ENCODE measurements at places on chromosomes 2 and 18. TPM values are rescaled to one million over a fixed set of nuclear protein-coding genes. Genes with fewer than 3 reads are reported as not detected.

CAPN14 gene
- 0.47 TPM for total RNA-seq

CAVIN2 gene
- total RNA-seq: 0.80 TPM

GRCh38 chr2:216405588-216405987, 6.7 kb upstream of the SMARCAL1 start:
- no peak for DNase-seq

GRCh38 chr2:206700156-206700555, 18.0 kb downstream of the DYTN start:
- no peak for DNase-seq

- no peak for DNase-seq
Observed at GRCh38 chr18:77248873-77249568, 627 bp upstream of the GALR1 start.

- DNase-seq: no peak
Observed at GRCh38 chr2:5472673-5473072, 219.5 kb upstream of the SOX11 start.

- DNase-seq: no peak
Observed at GRCh38 chr18:3982541-3982940, 472.6 kb downstream of the DLGAP1 start.

DNA sequence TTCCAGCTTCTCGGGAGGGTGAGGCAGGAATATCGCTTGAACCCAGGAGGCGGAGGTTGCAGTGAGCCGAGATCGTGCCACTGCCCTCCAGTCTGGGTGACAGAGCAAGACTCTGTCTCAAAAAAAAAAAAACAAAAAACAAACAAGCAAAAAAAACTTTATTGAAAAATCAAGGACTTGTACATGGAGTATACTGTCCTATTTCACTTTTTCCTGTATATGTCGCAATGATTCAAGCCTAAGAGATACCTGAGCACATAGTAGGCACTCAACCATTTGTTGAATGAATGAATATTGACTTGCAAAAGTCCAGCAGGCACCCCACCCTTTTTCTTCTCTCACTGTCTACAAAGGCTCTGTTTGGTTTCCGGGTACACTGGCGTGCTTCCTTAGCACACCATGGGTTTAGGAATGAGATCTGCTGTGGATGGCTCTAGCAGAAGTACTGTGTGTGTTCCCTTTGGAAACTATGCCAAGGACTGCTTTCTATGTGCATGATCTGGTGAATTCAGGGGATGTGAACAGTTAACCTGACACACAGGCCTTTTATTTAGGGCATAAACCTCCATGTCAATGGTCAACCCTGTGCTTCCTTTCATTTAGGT, 6.1 kb downstream of the APCDD1 start:
- DNase-seq: no peak

DNA sequence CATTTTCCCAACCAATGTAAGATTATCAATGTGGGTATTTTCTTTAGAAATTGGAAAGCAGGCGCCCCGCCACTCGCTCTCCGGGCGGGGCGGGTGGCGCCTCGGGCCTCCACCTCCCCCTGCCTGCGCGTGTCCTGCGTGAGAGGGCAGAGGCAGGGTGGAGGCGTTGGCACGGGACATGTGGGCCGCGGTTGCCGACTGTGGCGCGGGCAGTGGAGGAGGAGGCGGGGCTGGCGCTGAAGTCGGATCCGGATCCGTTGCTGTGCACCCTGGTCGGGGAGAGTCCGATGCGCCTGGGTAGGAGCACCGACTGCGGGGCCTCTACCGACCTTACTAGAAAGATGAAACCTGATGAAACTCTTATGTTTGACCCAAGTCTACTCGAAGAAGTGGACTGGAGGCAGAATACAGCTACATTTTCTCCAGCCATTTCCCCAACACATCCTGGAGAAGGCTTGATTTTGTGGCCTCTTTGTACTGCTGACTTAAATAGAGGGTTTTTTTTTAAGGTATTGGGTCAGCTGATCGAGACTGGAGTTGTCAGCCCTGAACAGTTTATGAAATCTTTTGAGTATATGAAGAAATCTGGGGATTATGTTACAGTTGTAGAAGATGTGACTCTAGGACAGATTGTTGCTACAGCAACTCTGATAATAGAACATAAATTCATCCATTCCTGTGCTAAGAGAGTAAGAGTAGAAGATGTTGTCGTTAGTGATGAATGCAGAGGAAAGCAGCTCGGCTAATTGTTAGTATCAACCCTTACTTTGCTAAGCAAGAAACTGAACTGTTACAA, 37.9 kb downstream of the PMS1 start:
- no peak for DNase-seq

- DNase-seq: no peak
Observed at GRCh38 chr2:36336321-36336720, 19.3 kb upstream of the CRIM1 start.

DNA sequence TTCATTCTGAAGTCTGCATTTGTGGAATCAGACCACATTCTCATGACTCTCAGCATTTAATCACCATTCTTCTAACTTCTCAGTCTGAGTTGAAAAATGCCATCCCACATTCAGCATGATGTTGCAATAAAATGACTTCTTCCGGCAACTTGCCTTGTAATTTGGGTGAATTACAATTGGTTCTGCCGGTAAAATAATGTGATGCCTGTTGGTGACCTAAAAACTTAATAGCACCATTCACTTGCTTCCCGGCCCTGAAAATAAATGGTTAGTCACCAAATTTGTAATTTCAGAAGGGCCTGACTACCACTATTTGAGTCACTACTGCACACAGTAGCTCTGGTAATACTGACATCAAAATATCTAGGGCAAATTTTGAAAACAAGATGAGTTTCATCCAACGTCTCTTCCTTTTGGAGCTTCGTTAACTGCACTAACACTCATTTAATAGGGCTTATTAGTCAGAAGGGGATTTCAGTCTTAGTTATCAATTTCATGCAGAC, 637.1 kb upstream of the CHAC2 start:
- DNase-seq: no peak

SH3RF3 gene
- total RNA-seq: 2.5 TPM

DNA sequence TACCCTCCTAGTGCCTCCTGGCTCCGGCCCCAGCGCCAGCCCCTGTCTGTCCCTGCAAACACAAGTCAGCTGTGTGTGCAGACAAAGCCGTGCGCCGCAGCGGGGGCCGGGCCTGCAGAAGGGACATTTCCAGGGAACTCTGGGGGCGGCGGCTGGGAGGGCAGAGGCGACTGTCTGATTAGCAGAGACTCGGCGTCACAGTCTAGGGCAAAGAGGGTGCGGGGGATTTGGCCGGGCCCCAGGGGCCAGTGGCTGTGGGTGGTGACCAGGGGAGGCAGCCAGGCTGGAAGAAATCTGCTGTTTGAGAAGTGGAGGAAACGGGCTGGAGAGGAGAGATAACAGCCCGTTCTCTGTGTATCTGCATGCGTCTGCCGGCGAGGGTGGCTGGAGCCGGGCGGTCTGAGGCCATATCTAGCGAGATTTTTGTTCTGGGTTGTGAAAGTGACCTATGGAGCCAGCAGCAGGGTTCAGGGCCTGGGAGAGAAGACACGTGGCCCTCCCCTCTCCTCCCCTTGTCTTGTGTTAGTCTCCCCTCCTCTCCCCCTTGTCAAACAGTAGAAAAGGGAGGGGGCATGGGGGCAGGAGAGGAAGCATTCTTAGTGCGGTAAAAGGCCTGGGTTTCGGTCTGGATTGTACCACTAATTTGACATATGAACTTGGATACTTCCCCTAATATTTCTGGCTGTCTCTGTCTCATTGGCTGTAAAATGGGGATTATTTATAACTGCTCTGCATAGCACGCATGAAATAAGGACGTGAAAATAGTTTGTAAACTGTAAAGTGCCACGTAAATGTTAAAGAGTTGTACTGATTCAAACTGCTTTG, 169.4 kb downstream of the SMAD7 start:
- DNase-seq: peak; percentile 44

DNA sequence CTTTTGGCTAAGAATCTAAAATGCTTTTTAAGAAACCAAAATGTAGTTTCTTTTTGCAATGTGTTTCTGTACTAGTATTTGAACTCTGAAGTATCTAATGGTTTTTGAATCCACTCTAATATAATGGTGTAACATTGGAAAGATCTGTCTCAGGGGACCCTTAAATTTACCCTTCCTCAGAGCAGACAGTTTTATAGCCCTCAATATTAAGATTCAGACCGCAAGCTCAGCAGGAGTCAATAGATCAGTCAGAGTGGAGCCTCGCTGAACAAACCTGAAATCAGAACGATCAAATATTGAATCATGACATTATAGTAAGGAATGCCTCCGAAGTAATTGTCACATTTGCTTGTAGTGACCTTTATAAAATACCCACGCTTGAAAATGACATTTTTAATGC, 18.3 kb downstream of the SGPP2 start:
- DNase-seq: no peak

- no peak for DNase-seq
Observed at GRCh38 chr2:23355001-23355400, 30.0 kb upstream of the KLHL29 start.

- DNase-seq: no peak
Observed at GRCh38 chr2:51465326-51465725, 433.4 kb upstream of the NRXN1 start.

DNA sequence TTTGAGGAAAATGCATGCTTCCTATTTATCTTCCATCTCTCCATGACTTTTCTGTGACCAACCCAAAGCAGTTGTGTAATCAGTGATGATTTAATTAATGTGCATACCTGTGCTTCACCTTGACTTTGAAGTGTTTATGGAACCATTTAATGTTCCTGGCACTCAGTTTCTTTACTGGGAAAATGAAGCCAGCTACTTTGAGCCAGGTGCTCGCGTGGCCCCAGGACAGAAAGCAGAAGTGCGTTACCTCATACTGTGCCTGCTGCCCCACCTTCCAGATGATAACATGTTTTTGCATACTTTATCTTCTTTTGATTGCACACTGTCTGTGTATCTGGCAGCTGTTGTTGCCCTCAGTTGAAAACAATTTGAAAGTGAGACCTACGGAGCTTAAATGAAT, 61.3 kb downstream of the PMAIP1 start:
- no peak for DNase-seq

DNA sequence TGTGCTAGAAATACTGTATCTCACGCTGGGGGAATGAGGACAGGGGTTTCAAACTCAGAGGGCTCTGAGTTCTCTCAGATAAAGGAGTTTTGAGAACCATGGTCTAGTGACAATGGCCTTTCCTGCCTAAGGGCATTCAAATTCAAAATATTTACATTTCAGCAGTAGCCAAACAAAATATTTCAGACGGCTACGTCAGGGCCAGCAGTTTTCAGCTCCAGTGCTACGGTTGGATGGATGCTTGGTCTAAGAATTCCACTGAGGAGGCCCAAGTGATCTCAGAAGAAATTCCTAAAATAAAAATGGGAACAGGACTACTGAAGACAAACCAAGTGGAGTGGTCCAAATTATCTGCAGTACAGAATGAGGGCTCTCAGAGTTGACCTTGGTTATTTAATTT, 41.1 kb upstream of the SCG2 start:
- DNase-seq: no peak

RAB31 gene
- total RNA-seq: 21.8 TPM

DNA sequence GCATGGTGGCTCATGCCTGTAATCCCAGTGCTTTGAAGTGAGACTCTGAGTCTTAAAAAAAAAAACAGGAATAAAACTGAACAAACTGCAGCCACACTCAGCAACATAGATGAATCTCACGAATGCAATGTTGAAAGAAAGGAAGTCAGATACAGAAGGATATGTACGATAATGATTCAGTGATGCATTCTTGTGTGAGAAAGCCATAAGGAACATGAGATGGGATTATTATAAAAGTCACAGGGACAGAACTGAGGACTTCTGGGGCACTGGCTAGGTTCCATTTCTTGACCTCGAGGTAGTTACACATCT, 56.9 kb upstream of the SMAD2 start:
- DNase-seq: no peak

GPR39 gene
- total RNA-seq: 0.47 TPM
